ENCODE measurements at places on chromosomes 4 and X. TPM values are rescaled to one million over a fixed set of nuclear protein-coding genes. Genes with fewer than 3 reads are reported as not detected.

IL3RA gene
- 7.9 TPM for total RNA-seq

ASB12 gene
- not detected for total RNA-seq

RAB33A gene
- total RNA-seq = 0.98 TPM

CT45A6 gene
- not detected for total RNA-seq

COL25A1 gene
- 0.49 TPM for total RNA-seq

CHRDL1 gene
- 36.8 TPM for total RNA-seq

SERPINA7 gene
- not detected for total RNA-seq

GPR34 gene
- total RNA-seq = 3.2 TPM

SUPT20HL2 gene
- total RNA-seq = not detected

CFAP99 gene
- not detected for total RNA-seq

KLKB1 gene
- 0.98 TPM for total RNA-seq

LIMCH1 gene
- total RNA-seq = 17.9 TPM

GRID2 gene
- total RNA-seq = not detected

ARHGAP6 gene
- total RNA-seq = 15.7 TPM

PCDH18 gene
- 32.9 TPM for total RNA-seq

ALPK1 gene
- 32.2 TPM for total RNA-seq

USP17L19 gene
- not detected for total RNA-seq

GLRA3 gene
- total RNA-seq = not detected

HMGN5 gene
- 0.98 TPM for total RNA-seq

DCAF4L1 gene
- total RNA-seq = not detected

UCP1 gene
- not detected for total RNA-seq

SPANXN5 gene
- not detected for total RNA-seq

CFI gene
- total RNA-seq = 15.0 TPM

TMEM47 gene
- 44.7 TPM for total RNA-seq

PPARGC1A gene
- total RNA-seq = 1.2 TPM

SCRG1 gene
- total RNA-seq = 0.49 TPM

FATE1 gene
- not detected for total RNA-seq

PRDM8 gene
- total RNA-seq = 15.0 TPM

CDX4 gene
- total RNA-seq = not detected

PRDX4 gene
- total RNA-seq = 98.2 TPM

MXD4 gene
- total RNA-seq = 27.5 TPM

CTAG1A gene
- total RNA-seq = not detected
